Tibial nerve (tissue), 4 donors: ENCODE measurements at places on chromosomes 7 and 10. TPM values are rescaled to one million over a fixed set of nuclear protein-coding genes. Genes with fewer than 3 reads are reported as not detected.

DNA sequence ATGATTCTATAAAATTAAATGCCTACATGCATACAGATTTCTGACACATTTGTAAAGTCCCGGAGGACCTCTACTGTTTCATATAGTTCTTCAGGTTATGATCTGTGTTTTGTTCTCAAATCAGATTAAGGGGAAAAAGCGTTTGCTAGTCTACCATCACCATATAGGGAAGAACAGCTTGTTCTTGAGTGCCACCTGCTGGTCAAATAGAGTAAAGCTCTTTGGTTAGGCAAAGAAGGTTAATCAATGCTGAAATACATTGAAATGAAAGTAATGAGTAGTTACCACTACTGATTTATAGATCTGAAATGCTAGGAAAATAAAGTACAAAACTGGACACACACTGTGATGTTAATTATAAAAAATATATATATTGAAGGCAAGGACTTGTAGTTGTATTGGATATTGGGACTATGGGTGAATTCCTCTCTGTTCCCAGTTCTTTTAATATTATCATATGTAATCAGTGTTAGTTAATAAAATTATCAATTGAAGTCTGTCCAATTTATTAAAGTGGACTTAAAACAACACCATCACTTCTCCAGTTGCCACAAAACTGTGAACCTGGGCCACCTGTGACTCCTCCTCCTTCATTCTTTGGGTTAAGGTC, 72.6 kb upstream of the PDLIM1 start:
- no peak for DNase-seq

GRCh38 chr10:20302033-20302432, 485.8 kb downstream of the PLXDC2 start:
- no peak for DNase-seq

The NPSR1 gene
- not detected for total RNA-seq

GRCh38 chr10:86775056-86775869, 18.8 kb downstream of the BMPR1A start:
- no peak for DNase-seq

The ACTA2 gene
- total RNA-seq: 340 TPM

The TMEM178B gene
- total RNA-seq: 0.63 TPM
